ENCODE measurements at places on chromosomes 13 and 19.

DNA sequence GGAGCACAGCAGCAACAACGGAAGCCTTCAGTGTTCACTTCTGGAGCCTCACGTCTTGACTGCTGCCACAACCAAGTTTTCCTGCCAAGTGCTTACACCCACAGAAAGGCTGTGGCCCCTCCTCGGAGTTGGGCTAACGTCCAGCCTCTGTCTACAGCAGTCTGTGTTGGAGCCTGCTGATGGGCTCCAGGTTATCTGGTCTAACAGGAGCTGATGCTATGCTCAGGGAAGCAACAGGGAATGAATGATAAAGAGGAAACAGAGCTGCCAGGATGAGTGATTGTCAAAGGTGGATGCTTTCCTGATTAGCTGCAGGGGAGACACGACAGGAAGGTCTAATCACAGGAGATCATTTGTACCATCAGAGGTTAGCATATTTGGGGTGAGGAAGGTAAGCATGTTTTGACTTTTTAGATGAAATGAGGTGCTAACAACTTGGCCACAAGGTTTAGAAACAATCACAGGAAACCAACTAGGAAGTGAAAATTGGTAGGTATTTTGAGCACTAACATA, 53.8 kb upstream of the RCBTB2 start:
- DNase-seq, result no peak

DNA sequence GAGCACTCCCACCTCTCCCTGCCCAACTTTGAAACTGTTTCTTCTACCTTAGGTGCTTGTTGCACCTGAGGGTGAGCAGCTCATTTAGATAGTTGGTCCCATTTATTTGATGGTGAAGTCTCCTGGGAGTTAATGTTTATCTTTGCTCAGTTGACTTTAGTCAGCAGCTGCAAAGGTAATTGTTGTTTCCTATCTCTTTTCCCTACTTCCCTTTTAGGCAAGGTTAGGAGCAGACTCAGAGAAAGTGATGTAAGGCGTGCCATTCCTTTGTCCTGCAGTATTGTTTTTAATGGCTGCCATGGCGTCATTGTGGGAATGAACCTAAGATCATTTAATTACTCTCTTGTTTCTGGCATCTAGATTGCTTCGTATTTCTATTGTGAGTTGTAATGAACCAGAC, 11.6 kb downstream of the AKAP11 start:
- DNase-seq, result no peak

GRCh38 chr13:84903391-84903790, 895.8 kb downstream of the SLITRK6 start:
- DNase-seq, result no peak

DNA sequence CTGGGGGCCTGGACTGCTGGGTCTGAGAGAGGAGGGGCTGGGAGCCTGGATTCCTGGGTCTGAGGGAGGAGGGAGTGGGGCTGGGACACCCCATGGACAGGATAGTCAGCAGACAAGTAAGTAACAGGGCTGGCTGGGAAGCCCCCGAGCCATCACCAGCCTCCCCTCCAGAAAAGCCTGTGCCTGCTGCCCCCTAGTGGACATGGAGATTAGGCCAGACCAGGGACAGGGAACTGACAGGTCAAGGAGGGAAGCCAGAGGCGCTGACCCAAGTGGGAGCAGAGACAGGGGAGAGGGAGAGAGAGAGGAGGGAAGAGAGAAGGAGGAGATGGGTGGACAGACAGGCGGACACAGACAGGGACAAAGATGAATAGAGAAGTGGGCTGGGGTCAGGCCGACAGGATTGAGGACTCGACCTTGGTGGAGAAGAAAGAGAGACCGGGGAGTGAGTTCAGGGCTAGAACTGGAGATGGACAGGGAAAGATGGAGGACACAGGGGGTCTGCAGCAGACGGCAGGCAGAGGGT, 6.7 kb upstream of the ERFL start:
- DNase-seq, result no peak

DNA sequence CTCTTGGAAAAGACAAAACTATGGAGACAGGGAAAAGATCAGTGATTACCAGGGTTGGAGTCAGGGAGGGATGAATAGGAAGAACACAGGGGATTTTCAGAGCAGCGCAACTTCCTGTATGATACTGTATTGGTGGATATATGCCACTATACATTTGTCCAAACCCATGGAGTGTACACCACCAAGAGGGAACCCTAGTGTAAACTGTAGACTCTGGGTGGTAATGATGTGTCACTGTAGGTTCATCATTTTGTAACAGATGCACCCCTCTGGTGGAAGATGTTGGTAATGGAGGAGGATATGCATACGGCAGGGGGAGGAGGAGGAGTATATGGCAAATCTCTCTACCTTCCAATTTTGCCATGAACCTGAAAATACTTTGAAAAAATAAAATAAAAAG, 68.1 kb downstream of the UFM1 start:
- no peak for DNase-seq

- no peak for DNase-seq
These were observed 48.9 kb upstream of the LRCH1 start for GRCh38 chr13:46504036-46504435.

Data from AG09319 (cell line).